ENCODE measurements at places on chromosomes 11 and 22. TPM values are rescaled to one million over a fixed set of nuclear protein-coding genes. Genes with fewer than 3 reads are reported as not detected.

TMPRSS5 gene
- 4.1 TPM for total RNA-seq

MRPL40 gene
- 12.5 TPM for total RNA-seq

FOLR3 gene
- not detected for total RNA-seq

TRMU gene
- total RNA-seq, result 65.4 TPM

CFAP300 gene
- total RNA-seq, result 2.5 TPM

ZFTA gene
- total RNA-seq, result 87.3 TPM

SCGB1D2 gene
- not detected for total RNA-seq
